Activated T-cell treated with anti-CD3 and anti-CD28 coated beads for 48 hours (primary cell): ENCODE measurements at places on chromosomes 1 and 21.

DNA sequence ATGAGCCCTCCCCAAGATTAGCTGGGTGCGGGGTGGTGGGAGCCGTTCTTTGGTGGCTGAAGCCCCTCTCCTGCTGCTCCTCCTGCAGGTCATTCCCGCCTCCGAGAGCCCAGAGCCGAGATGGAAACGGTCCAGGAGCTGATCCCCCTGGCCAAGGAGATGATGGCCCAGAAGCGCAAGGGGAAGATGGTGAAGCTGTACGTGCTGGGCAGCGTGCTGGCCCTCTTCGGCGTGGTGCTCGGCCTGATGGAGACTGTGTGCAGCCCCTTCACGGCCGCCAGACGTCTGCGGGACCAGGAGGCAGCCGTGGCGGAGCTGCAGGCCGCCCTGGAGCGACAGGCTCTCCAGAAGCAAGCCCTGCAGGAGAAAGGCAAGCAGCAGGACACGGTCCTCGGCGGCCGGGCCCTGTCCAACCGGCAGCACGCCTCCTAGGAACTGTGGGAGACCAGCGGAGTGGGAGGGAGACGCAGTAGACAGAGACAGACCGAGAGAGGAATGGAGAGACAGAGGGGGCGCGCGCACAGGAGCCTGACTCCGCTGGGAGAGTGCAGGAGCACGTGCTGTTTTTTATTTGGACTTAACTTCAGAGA, 448 bp downstream of the G0S2 start:
- no peak for DNase-seq

GRCh38 chr1:221759436-221759835, 17.5 kb upstream of the DUSP10 start:
- no peak for DNase-seq

DNA sequence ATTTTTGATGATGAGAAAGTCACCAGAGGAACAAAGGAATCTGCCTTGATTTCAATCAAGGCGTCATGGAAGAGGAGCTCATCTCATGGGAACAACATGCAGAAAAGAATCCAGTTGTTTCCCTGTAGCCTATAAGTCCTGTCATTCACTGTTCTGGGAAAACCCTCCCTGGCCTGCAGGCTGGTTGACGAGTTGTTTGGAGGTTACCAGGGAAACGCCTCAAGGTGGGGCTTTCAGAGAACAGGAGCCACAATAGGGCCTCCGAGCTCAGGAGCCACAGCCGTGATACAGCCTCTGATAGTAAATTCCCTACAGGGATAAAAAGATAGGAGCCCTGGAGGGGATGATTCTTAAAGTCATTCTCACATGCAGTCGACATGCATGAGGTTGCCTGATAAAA, 135.2 kb downstream of the PSMG1 start:
- no peak for DNase-seq

- DNase-seq = no peak
These were observed 18.5 kb upstream of the ADARB1 start for GRCh38 chr21:45055861-45056260.

DNA sequence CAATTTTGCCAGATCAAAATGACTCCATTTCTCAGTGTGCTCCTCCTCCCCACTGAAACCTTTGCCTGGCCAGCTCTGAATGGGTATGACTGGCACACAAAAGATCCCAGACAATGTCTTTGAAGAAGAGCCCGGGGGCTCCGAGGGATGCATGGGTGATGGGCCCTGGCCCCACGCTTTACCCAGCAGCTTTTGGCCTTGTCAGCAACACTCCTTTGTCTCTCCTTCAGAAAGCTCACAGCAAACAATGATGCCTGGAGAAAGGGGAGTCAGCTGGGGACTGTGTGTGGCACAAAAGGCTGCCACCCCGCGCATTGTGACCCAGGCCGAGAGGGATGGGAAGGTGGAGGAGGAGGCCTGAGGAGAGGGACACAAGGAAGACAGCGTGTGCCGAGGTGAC, 45.9 kb downstream of the PLXNA2 start:
- no peak for DNase-seq

DNA sequence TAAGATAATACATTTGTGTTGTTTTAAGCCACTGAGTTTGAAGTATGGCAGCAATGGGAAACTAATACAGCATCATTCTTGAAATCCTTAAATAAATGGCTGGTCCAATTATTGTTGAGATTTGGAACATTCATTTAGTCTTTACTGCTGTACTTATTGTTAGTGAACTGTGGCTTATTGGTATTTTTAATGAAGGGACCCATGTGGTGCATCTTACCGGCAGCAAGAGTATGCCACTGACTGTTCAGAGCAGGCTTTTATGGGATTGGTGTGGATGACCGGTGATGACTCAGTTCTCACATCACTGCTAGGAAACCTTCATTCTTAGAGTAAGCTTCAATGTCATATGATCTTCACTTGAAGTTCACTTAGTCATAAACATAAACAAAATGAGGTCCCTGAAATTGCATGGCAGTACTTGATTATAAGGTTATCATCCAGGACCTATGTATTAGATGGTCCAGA, 31.5 kb downstream of the PRKAA2 start:
- DNase-seq = no peak

GRCh38 chr1:44276901-44277300, 63.6 kb downstream of the DMAP1 start:
- no peak for DNase-seq

DNA sequence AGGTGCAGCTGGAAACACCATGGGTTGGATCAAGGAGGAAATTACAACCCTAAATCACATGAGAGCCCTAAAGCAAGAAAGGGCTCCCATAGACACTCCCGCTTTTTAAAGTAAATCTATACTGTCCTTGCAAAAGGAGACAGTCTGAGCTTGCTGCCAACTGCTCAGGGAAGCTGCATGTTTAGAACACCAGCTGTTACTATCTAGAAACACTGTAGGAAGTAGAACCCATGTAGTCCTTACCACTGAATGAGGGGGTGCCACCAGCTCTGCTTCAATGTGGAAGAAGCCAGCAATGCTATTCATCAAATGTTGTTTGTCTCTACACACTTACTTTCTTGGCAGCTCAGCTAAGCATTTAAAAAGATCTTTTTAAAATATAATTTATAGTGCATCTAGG, 79.8 kb downstream of the PIGK start:
- DNase-seq = no peak

GRCh38 chr1:167717351-167717750, 4.4 kb upstream of the MPZL1 start:
- DNase-seq = no peak

GRCh38 chr1:225631021-225631663, 21.8 kb downstream of the ENAH start:
- DNase-seq = no peak

DNA sequence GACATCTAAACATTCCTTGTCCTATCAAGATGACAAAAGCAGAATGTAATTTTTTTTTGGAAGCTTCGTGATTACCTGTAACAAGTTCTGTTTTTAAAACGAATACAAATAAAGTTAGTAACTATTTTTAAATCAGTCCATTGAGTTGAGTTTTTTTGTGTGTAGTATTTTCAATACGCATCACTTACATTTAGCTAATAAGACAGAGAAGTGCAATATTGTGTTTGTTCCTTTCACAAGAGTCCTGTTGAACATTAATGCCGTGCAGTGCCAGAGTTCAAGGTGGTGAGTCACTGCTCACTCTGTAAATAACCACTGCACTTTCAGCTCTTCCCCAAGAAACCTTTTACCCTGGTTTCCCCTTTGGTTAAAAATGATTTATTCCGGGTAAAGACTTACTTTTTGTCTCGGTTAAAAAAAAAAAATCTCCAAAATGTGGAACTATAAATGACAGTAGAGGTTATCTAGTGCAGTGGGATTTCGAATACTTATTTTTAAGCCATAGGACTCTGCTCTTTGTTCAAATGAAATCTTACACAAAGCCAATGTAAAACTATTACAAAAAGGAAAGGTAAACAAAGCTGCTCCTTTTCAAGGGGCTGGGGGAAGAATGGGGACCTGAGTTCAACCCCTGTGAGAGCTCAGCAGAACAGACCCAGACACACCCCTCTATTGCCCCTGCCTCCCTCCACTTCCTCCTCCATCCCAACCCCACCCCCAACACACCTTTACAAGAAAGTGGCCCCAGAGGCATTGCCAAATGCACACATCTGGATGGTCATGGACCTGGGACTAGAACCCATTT, 14.8 kb upstream of the NCMAP start:
- DNase-seq = no peak

DNA sequence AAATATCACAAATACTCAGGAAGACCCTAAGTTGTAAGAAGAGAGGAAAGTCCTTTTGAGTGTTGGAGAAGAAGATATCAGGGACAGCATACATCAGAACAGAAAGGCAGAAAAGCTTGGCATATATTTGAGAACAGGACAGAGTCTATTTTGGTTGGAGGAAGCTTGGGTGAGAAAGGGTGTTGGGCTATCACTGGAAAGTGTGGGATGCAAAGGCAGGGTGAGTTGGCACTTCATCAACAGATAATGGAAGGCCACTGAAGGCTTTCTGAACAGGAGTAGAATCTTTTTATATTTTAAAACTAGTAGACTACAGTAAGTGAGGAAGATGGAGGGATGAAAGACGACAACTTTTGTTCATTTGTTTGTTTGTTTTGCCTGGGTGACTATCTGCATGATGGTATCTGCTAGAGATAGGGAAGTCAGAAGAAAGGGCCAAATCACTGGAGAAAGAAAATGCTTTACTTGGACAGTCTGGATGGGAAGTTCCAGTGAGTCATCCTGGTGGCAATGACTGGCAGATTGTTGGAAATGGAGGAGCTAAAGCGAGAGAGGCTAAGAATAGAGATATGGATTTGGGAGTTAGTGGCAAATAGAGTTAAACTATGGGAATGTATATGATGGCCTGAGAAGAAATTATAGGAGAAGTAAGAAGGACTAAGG, 33.7 kb upstream of the KCNA2 start:
- DNase-seq = no peak

DNA sequence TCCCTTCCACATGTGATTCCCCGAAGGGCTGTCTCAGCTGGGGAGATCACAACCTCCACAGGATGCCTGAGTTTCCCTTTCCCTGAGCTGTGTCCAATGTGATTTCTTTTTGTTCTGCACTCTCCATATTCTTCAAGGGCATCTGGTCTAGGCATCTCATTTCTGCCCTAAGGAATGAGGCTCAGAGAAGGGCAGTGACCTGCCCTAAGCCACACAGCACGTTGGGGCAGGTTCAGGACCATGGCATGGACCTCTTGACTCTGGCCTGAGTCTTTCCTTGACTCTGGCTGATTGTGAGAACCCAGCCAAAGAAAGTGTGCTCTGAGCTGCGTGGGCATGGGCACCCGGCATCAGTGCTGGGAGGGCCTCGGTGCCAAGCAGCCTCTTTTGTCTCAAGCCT, 590.3 kb downstream of the PTPRU start:
- no peak for DNase-seq

DNA sequence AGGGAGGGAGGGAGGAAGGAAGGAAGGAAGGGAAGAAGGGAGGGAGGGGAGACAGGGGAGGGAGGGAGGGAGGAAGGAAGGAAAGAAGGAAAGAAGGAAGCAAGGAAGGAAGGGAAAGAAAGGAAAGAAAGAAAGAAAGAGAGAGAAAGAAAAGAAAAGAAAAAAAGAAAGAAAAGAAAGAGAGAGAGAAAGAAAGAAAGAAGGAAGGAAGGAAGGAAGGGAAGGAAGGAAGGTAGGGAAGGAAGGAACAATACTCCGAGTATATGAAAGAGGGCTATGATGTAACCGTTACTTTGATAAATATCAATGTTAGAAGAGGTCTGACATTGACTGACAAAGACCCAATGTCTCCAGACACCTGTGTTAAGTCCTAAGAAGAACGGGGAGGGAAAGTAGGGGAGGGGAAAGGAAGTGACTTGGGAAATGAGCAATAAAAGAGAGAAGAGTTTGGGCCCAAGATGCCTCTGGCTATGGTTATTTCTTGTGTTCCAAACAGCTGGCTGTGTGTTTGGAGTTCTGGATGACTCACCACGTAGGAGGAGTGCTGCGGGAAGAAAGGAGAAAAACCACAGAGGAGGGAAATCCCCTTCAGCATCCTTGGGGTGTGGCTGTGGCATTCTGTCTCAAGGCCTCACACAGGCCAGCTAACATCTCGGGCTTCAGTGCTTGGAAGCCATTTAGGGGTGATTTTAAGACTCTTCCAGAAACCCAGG, 37.0 kb upstream of the RXRG start:
- DNase-seq = peak; percentile 3

DNA sequence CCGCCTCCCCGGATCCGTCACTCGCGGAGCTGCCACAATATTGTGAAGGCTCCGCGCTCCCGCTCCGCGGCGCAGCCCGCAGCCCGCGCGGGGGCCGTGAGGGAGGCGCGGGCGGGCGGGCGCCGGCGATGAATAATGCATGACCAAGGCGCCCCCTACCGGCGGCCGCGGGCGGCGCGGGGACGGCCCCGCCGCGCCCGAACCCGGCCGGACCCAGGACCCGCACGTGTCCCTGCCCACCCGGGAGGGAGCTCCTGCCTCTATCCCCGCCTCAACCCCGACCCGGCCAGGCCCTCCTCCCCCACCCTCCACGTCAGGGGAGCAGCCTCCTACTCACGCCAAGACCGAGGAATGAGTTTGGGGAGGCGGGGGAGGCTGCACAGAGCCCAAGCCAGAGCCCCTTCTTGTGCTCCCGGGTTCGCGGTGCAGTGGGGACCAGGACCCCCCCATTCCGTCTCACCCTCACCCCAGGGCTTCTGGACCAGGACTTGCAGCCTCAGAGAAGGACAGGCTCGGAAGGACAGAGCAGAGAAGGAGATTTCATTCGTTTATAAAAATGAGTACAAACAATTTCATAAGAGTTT, 70.8 kb upstream of the CASZ1 start:
- DNase-seq = peak; percentile 52

GRCh38 chr1:228921481-228921880, 186.2 kb downstream of the RHOU start:
- DNase-seq = no peak

DNA sequence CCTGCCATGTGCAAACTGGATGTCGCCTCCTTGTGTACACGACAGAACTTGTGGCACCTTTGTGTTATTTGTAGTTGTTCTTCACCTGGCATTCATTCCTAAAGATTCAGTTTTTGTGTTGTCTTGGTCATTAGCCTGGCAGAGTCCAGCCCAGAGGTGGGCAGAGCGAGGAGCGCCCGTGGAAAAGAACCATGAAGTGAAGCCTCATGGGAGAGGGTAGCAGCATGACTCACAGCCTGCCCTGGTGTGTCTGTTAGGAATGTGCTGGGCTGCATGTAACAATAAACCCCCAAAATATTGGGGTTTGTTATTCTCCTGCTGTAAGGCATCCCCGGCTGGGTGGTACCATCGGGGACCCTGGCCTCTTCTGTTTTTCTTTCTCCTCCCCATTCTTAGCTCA, 124.9 kb upstream of the TMEM51 start:
- DNase-seq = no peak

- no peak for DNase-seq
These were observed 44.0 kb downstream of the ATP6V1G3 start for GRCh38 chr1:198496216-198497143.

DNA sequence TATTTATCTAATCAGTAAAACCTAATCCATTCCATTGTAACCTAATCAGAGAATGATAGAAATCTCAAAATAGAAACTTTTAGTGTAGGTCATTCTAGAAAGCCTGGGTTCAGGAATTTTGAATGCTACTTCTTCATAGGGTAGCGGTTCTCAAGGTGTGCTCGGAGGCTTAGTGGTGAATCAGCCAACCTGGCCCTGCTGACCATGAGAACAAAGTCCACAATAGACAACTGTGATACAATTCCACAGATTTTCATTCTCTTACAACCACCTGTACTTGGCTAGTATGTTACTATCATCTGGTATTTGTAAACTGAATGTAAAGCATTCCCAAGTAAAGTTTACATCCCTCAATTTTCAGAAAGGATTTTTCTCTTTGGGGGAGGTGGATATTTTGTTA, 7.5 kb upstream of the PUM1 start:
- DNase-seq = no peak
